GM10248 (cell line): ENCODE measurements at places on chromosomes 2 and 18.

- no peak for DNase-seq
Measured at GRCh38 chr2:238979636-238980035, 131.8 kb downstream of the TWIST2 start.

GRCh38 chr2:55952415-55952814 lies 28.8 kb upstream of the EFEMP1 start:
- no peak for DNase-seq

DNA sequence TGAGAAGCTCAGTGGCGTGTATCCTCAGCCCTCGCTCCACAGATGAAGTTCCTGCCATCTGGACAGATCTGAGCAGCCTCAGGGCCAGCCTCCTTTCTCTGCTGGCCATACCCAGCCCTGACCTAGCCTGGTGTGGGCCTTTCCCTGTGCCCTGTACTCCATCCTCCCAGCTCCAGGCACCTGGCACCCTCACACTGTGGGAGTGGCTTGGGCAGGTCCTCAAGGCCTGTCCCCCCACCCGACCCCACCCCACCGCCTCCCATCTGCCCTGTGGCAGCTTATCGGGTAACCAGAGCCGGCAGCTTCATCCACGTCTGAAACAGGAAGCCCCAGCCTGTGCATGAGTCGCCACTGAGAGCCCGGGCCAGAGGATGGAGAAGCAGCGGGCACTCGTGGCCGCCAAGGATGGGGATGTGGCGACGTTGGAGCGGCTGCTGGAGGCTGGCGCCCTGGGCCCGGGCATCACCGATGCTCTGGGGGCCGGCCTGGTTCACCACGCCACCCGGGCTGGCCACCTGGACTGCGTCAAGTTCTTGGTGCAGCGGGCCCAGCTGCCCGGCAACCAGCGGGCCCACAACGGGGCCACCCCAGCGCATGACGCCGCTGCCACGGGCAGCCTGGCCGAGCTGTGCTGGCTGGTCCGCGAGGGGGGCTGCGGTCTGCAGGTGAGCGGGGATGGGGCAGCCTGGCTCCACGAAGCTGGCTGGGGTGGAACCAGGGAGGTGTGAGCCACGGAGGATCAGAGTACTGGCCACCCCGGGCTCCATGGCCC lies at the start of gene ESPNL:
TSS of gene ESPNL (plus strand) at position 292 of the 772 bp plus-strand sequence. CDS start at position 372, 80 bp downstream.
- no peak for DNase-seq

DNA sequence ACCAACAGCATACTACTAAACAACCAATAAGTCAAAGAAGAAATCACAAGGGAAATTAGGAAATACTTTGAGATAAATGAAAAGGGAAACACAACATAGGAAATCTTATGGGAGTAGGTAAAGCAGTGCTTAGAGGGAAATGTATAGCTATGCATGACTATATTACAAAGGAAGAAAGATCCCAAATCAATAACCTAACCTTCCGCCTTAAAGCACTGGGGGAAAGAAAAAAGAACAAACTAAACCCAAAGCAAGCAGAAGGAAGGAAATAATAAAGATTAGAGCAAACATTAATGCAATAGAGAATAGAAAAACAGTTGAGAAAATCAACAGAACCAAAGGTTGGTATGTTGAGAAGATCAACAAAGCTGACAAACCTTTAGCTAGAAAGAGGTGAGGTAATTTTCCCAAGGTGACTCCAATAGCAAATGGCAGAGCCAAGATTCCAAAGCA lies 49.9 kb downstream of the DDX1 start:
- no peak for DNase-seq

DNA sequence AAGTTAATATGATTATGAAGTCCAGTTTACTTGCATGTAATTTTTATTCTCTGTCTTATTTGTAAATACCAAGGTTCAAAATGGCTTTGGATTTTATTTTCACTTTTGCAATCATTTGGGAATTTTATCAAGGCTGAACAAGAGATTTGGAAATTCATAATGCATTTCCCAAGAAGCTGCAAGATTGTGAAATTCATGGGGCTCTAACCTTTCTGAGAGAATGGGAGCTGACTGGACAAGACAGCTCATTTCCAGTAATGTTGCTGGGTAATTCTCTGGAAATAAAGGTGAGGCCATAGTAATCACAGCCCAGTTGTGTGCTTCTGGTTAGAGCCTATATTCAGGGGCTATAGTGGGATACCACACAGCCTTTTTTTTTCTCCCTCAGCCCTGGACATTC lies 21.5 kb upstream of the NABP1 start:
- no peak for DNase-seq

- DNase-seq: no peak
Measured at GRCh38 chr18:70390371-70391090, 101.7 kb downstream of the SOCS6 start.

DNA sequence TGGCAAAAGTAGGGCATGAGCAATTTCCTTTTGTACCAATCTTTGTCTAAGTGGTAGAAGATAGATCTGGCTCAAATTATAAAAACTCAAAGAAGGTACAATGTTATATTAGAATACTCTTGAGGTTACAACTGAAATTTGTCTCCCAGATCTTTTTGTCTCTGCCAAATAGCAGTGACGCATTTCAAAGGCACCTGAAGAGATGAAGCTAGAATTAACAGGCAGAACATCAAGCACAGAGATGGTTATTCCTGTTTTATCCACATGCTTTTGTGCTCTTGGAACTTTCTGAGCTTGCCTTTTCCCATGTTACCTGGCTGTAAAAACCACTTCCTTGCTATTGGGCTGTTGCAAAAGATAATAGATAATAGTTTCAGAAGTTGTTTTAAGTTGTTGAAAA lies 74.3 kb downstream of the GREB1L start:
- DNase-seq: no peak

GRCh38 chr2:196389670-196390069 lies 218.3 kb upstream of the STK17B start:
- no peak for DNase-seq

GRCh38 chr2:11031876-11032275 lies 120.1 kb downstream of the KCNF1 start:
- DNase-seq: no peak
